D341Med (cell line): ENCODE measurements at places on chromosomes 5 and 9.

DNA sequence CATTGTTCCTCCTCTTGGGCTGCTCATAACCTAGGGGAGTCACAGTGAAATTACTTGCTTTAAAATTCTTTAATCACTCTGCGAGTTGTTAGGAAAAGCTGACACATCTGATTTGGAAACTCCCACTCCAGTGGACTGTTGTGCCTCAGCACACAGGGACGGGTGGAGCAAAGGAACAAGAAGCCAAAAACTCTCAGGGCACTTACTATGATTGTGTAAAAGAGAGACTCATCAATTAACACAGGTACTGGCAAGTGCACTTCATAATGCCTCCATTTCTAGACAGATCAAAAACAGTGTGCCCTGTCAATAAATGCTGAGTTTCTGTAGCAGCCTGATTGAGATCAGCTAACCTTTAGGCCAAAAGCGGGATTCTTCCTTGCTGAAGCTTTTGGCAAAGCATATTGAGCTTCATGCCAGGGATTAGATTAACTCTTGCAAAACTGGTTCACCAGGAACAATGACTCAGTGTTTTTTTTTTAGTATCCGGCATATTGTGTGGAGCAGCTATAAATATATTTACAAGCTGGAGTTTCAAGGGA lies 55.9 kb downstream of the TMC1 start:
- peak; percentile 34 for DNase-seq

DNA sequence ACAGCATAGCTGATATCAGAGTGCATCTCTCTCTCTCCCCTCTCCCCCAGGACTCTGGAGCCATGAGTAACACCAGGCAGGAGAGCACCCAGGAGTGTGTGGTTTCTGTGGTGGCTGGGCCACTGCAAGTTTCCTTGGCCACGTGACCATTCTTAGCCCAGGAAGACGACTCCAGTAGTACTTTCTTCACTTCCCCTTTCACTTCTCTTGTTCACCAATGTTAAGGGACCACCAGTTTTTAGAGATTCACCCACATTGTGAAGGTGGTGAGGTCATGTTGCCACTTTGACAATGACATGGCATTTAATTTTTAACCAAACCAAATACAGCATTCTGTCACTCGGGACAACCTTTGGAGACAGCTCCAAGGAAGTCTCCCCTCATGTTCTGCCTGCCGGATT lies 17.9 kb upstream of the DAPK1 start:
- DNase-seq = no peak

DNA sequence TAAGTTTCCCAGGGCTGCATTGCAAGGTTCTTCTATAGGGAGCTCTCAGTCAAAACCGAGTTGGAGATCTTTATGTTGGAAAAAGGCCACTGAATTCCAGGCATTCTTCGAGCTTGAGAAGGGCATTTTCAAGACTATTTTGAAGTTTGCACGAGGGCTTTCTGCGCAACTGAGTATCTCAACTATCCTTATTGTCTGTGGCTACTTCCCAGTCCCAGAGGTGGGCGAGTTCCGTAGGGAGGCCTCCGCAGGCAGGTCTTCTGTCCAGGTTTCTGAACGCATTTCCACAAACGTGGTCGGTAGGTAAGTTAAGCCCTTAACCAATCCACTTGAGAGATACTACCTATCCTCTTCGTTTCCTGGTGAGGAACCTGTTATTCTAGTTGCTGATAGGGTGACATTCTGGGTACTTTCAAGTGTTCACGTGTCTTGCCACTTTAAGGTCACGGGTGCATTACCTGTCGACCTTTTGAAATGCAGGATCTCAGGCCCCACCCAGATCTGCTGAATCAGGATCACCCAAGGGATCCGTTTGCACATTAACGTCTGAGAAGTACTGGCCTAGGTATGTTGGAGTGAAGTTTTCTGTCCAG lies 51.4 kb upstream of the TJP2 start:
- no peak for DNase-seq

DNA sequence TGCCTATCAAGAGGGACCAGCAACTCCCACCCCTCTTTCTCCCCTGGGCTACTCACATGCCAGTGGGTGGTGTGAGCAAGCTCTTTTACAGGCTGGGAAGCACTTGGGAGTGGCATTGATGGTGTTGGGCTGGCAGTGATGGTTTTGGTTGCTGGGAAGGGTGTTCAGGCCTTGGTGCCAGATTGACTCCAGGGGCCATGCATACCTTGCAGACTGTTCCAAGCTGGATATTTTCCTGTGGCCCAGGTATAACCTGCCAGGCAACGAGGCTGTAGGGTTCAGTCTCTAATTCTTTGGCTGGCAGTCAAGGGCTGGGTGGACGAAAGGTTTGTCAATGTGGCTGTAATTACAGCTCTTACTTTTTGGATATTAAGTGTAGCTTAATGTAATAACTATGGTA lies 177.3 kb downstream of the MACROH2A1 start:
- DNase-seq = peak; percentile 4

DNA sequence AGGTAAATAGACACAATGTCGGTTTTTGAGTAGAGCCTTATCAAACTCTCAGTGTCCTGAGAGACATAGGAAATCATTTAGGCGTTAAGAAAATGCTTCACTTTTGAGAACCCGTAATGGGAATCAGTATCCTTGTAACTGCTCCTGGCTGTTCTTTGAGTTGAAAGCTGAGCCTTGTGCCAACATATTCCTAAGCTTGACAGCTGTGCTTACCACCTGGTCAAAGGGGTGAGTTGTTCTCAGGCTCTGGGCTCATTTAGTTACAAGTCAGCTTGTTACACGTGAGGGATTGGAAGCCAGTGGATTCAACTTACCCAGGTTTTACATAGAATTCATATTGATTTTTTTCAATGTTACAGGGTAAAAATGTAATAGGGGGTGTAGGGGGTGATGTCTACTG lies 145.9 kb downstream of the GABRB2 start:
- peak; percentile 20 for DNase-seq

GRCh38 chr5:67246108-67246507 lies 49.5 kb upstream of the CD180 start:
- no peak for DNase-seq

- no peak for DNase-seq
Observed at GRCh38 chr9:113315231-113315630, 12.1 kb upstream of the RNF183 start.

GRCh38 chr5:122515709-122516431 lies 203.8 kb downstream of the SNCAIP start:
- peak; percentile 73 for DNase-seq

GRCh38 chr5:138450971-138451370 lies 12.1 kb downstream of the REEP2 start:
- no peak for DNase-seq
